Forelimb muscle (tissue), 1 donor: ENCODE measurements at places on chromosomes 7 and 10.

DNA sequence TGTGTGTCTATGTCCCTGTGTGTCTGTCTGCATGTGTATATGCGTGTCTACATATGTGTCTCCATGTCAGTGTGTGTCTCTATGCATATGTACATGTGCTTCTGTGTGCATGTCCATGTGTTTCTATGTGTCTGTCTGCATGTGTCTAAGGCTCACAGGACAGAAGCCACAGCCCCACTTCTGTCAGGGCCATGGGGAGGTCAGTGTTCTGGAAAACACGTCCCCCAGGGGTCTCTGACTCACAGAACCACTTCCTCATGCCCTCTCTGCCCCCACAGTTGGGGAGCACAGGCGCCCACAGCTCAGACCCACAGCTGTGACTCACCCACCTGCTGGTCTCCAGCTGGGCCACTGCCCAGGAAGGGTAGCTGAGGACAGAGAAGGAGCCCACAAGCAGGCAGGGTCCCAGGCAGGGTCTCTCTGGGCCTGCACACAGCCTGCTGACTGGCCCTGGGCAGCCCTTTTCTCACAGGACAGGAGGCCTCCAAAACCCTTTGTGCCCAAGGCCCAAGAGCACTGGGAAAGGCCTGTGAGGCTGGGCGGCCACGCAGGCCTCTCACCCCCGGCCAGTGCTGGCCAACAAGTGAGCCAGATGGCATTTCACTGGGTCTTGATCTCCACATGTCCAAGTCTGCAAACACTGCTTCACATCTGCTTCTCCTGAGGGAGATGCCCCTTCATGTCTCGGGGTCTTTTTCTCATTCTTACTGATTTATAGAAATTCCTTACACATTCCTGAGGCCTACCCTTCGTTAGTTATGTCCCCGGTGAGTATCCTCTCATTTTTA lies 102.9 kb upstream of the FAM20C start:
- no peak for DNase-seq

DNA sequence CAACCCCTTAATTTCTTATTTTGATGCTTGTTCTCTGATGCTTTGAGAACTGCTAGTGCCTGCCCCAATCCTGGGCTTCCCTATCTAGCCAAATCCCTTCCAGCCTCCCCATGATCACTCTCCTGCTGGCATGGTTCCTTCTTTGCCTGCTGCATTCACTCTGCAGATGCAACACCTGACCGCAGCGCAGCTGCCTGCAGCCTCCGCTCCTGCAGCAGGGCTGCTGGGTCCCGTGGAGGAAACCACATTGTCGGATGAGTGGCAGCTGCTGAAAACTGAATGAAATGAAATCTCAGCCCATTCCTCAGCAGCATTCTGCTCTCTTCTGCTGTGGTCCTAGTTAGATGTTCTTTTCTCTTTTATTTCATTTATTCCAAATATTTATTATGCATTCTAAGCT lies 320.3 kb downstream of the CCDC3 start:
- no peak for DNase-seq

DNA sequence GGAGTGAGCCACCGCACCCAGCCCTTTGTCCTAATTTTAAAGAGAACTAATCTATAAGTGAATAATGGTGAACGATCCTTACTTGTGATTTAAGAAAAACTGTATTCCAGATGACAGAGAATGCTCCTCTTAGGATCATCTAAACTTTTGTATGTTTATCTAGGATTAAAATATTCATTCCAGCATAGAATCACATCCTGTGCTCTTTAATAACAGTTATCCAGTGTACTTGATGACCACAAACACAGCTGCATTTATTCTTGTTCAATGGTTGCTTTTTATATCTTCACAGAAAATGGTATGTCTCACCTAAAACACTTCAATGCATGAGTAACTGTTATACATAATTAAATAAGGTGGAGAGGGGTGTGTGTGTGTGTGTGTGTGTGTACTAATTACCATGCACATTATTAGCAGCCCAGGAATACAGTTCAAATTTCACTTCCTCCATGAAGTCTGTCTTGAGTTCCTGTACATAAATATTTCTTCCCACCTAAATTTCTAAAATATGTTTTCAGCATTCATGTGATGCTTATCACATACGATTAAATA lies 38.5 kb upstream of the SEMA3C start:
- no peak for DNase-seq

- no peak for DNase-seq
Measured at GRCh38 chr10:43110338-43111071, 27.7 kb upstream of the CSGALNACT2 start.

- DNase-seq: no peak
Measured at GRCh38 chr7:139602143-139602722, 78.7 kb downstream of the CLEC2L start.

DNA sequence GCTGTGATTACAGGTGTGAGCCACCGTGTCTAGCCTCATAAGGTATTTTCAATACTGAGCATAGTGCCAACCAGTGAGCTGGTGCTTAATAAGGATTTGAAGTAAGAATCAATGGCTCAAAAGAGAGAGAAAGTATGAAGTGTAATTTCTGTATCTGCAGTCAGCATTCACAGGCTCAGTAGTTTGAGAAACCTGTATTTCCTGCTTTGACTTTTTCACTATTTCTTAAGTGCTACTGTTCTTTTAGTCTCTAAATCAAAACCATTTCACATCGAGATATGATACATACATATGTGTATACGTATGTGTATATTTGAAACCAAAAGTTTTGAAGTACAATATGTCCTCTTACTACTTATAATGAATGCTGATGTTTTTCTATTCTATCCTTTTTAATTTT lies 189.9 kb downstream of the PPP1R9A start:
- no peak for DNase-seq

- DNase-seq: no peak
Measured at GRCh38 chr10:112957640-112958092, 7.6 kb downstream of the TCF7L2 start.
